ENCODE measurements at places on chromosomes 3 and 15.

GRCh38 chr15:62578546-62578945 is 413.5 kb upstream of the C2CD4B start:
- DNase-seq: no peak

- DNase-seq: no peak
Observed at GRCh38 chr15:66941108-66941711, 124.2 kb upstream of the SMAD3 start.

DNA sequence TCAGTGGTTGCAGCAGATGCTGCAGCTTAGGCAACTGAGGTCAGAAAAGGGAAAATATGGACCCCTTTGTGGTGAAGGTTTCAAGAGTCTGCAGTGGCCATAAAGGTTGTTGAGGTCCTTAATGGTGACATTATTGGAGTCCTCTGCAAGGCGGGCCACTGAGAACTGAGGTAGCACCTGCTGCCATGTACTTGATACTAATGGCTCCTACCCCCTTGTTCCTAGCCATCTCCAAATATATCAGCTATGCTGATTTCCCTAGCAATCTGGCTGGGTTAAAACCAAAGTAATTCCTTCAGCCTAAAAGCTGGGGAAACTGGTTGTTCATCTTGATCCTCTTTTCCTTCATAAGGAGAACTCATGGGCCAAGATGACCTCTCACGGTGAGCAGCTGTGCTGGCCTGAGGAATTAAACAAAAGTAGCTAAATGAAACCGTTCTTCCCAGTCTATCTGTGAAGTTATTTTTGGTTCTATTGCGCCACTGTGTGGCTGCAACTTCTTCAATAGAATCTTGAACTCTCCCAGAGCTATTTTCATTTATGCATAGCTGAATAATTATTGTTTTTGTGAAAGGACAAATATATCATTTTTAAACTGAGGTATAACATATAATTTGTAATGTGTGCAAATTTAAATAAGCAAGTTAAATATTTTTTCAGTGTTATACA is 76.1 kb upstream of the PLSCR4 start:
- no peak for DNase-seq

GRCh38 chr3:160078533-160078932 is 89.9 kb downstream of the IL12A start:
- DNase-seq: no peak

GRCh38 chr3:55445551-55445950 is 41.6 kb downstream of the WNT5A start:
- no peak for DNase-seq

- DNase-seq: no peak
Observed at GRCh38 chr3:127699416-127700300, 26.9 kb downstream of the ABTB1 start.

DNA sequence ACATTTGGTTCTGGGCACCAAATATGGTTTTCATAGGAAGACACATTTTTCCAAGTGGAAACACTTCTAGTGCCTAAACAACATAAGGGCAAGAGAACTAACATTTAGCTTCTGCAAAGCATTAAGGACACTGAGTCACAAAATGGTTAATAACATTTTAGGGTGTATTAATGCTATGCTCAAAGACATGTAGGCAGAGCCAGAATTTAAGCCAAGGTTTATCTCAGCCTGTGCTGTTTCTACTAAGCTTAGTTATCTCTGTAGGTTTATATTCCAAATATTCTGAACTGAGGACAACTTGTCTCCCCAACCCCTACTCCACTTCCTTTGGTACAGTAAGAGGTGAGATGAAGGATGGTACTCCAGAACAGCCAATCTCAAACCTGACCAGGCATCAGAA is 54.1 kb upstream of the AKAP13 start:
- DNase-seq: no peak

DNA sequence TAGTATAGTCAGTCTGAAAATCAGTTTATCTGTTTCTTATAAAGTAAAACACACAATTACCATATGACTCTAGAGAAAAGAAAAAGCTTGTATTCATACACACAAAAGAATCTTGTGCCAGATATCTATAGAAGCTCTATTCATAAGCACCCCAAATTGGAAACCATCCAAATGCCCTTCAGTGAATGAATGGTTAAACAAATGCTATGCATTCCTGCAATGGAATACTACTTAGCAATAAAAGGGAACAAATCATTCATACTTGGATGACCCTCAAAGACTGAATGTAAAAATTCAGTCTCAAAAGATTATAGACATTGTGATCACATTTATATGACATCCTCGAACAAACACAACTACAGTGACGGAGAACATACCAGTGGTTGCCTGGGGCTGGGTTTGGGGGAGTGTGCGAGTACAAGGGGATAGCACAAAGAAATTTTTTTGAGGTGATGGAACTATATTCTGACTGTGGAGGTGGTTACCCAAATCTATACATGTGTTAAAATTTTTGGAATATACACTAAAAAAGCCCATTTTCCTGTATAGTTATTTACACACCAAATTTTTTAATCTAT is 680.6 kb downstream of the NTRK3 start:
- no peak for DNase-seq

GRCh38 chr3:2391896-2392295 is 293.2 kb downstream of the CNTN4 start:
- DNase-seq: no peak

DNA sequence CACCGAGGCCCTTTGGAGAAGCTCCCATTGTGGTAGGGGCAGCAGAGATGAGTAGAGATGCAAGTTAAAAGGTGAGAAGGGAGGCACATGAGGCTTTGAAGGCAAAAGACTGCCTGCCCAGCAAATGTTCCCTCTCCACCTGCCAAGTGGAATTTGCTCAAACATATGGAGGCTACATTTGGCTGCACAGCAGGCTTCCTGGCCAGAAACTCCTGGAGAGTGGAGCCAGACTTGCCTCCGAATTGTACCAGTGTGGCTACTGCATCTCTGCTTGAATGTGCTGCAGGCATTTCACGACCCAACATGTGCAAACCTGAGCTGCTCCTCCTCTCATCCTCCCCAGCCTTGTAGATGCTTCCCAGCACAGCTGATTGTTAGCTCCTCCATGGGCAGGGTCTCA is 229.2 kb downstream of the ZNF621 start:
- DNase-seq: no peak

DNA sequence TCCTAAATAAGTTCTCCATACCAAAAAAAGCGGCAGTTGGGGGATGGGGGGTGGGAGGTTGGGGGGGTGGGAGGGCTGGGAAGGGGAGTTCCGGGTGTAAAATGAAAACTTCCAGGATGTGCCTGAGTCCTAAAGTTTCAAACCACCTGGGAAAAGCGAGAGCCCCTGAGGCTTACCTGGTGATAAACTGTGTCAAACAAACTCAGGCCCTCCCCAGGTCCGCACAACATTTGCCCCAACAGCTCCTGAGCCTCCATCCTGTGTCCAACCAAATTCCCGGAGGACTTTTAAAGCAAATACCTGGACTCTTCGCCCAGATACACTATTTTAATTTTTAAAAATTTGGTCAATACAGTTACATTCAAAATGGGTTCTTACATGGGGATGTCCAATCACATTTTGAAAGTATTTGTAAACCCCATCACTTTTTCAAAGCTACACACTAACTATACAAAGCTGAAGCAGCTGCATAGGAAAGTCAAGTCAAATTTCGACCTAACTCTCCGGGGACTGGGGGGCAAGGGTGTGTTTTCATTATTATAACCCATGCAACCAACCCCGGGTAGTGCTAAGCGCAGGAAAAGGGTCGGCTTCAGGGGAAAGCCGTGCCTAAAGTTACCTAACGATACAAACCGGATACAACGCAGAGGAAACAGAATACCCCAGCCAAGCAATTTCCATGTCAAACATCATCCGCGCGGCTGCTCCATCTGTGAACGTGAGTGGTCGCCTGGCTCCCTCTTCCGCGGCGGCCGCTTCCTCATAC is 685 bp upstream of the FOXB1 start:
- no peak for DNase-seq

- no peak for DNase-seq
Observed at GRCh38 chr3:56688191-56688590, 5.1 kb upstream of the TASOR start.

GRCh38 chr3:192409838-192410683 is 317.3 kb downstream of the FGF12 start:
- DNase-seq: no peak

DNA sequence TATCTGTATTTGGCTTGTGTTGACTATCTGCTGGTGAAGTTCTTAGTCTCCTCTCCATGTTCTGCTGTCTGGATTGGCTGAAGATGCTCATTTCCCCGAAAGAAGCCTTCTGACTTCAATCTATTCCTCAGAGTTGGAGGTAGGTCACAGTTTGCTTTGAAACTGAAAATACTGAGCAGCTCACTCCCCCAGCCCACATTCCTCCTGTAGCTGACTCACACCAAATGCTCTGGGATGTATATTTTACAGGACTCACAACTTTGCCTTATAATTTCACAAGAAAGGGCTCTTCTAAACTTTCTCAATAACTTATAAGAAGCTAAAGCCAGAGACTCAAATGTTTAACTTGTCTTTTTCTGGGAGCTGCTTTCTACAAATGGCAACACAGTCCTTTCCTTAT is 36.3 kb upstream of the SNX4 start:
- DNase-seq: no peak

GRCh38 chr15:48392356-48392755 is 61.1 kb downstream of the DUT start:
- DNase-seq: no peak

- no peak for DNase-seq
Observed at GRCh38 chr3:134846911-134847317, 51.9 kb downstream of the EPHB1 start.

DNA sequence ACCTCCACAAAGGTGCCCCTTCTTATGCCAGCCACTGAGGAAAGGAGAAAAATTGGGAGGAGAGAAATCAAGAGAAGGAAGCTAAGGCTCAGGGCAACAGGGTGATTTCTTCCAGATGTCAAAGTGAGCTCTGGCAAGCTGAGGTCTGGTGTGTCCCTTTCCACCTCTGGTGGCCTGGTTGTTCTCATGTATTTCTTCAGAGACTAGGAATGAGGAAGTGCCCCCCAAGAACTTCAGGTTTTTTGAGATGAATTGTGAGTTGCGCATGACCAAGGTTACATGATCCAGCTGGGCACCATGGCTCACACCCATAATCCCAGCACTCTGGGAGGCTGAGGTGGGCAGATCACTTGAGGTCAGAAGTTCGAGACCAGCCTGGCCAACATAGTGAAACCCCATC is 5.6 kb downstream of the RAB6B start:
- no peak for DNase-seq

- DNase-seq: no peak
Observed at GRCh38 chr3:130699765-130700164, 46.9 kb downstream of the PIK3R4 start.

- no peak for DNase-seq
Observed at GRCh38 chr15:67167091-67167490, 87.4 kb downstream of the AAGAB start.

GRCh38 chr15:94451466-94451865 is 220.1 kb downstream of the MCTP2 start:
- no peak for DNase-seq

GRCh38 chr3:62436785-62437184 is 63.4 kb upstream of the FEZF2 start:
- no peak for DNase-seq

- DNase-seq: no peak
Observed at GRCh38 chr3:10251006-10251405, 2.7 kb downstream of the TATDN2 start.

GRCh38 chr15:70133781-70134421 is 36.2 kb upstream of the TLE3 start:
- no peak for DNase-seq

- no peak for DNase-seq
Observed at GRCh38 chr15:101250873-101251829, 697 bp downstream of the CHSY1 start.

GRCh38 chr3:34140616-34141015 is 342.2 kb downstream of the PDCD6IP start:
- DNase-seq: no peak

- DNase-seq: no peak
Observed at GRCh38 chr3:31314258-31314657, 218.5 kb upstream of the STT3B start.

DNA sequence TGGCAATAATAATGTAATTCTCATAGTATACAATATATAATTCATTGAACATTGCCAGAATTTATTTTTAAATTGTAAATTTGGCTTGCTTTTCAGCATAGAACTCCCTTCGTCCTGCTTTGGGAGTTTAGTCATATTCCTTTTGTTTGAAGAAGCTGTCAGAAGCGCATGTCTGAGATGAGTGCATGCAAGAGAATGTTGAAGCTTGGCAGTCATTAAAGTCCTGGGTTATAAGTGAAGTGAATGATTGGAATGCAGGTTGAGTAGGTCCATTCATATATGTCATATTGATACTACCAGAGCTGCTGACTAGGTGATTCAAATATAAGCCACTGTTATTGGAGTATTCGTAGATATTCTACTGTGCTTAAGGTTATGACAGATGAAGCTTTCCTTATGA is 243.6 kb upstream of the MDFIC2 start:
- no peak for DNase-seq

DNA sequence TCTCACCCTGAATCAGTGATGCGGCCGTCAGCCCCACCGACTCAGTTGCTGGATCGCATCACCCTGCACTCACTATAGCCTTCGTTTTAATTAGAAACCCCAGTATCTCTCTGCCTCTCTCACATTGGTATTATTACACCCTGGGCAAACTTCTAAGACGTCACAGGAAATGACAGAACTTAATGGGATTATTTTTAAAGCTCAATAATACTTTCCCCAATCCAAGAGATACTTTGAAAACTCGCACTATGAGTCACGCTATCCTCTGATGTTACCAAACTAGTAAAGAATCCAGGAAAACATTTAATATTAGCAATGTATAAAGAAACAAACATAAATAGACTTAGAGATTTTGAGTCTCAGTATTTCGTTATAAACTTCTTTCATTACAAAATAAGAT is 36.6 kb downstream of the RUBCN start:
- DNase-seq: no peak

- DNase-seq: no peak
Observed at GRCh38 chr15:57624730-57625129, 33.0 kb downstream of the MYZAP start.

- DNase-seq: no peak
Observed at GRCh38 chr15:65653801-65654521, 32.2 kb downstream of the SLC24A1 start.

- DNase-seq: no peak
Observed at GRCh38 chr3:137845194-137845593, 81.1 kb downstream of the SOX14 start.

DNA sequence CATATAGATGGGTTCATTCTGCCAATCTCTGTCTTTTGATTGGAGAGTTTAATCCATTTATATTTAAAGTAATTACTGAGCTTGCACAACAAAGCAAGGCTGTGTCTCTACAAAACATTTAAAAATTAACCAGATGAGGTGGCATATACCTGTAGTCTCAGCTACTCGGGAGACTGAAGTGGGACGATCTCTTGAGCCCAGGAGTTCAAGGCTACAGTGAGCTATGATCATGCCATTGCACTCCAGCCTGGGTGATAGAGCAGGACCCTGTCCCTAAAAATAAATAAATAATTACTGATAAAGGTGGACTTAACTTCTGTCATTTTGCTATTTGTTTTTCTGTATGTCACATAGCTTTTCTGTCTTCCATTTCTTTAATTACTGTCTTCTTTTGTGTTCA is 78.1 kb downstream of the PDE8A start:
- DNase-seq: no peak

- DNase-seq: no peak
Observed at GRCh38 chr3:15690748-15691147, 89.2 kb downstream of the BTD start.

GRCh38 chr15:33964665-33965040 is 3.6 kb upstream of the CHRM5 start:
- DNase-seq: no peak
